Activated CD8-positive, alpha-beta memory T cell treated with anti-CD3 and anti-CD28 coated beads for 1 hour (primary cell): ENCODE measurements at places on chromosomes 5 and 9.

GRCh38 chr5:10229306-10230048 lies 20.2 kb downstream of the ATPSCKMT start:
- no peak for DNase-seq

DNA sequence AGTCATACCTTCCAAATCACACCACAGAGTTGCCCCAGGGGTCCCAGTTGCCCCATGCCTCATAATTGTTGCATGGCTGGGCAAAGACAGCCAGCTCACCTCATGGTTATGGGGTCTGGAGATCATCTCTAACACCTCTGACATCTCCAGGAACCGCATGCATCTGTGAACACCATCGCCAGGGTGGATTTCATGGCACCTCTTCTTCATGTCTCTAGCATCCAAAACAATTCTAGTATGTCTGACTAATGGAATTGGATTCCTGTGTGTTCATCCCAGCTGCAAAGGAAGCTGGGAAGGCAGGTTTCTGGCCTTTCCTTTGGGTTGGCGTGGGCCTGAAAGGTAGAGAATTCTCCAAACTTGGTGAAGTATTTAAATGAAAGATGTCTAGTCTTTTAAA lies 122.3 kb upstream of the ABCA1 start:
- DNase-seq: no peak

DNA sequence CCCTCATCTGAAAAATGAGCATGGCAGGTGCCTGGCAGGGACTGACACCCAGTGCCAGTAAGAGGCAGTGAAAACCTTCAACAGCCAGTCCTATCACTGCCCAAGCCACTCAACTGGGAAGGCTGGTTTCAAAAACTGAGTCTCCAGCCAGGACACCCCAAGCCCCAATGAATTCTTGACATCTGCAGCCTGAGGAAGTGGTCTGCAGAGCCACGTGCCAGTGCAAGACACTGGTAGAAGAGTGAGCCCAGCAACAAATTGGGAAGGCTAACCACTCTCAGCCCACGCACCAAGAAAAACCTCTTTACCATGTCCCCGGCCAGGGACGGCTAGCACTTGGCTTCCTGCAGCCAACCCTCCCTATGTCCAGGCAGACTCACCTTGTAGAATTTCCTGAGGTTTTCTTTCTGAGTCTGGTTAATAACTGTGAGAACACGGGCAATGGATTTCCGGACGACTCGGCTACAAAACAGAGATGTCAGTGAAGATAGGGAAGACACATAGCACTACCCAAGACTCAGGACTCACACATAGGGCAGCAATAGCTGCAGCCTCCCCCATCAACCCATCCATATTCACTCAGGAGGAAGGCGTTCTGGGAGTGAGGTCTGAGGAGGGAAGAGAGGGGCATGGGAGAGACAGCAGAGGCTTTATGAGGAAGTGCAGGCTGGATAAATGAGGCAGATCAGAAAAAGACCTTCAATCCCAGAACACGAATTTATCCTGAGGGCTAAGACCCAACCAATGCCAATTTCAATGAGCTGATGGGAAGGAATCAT lies 1.8 kb downstream of the RPL35 start:
- DNase-seq: no peak

DNA sequence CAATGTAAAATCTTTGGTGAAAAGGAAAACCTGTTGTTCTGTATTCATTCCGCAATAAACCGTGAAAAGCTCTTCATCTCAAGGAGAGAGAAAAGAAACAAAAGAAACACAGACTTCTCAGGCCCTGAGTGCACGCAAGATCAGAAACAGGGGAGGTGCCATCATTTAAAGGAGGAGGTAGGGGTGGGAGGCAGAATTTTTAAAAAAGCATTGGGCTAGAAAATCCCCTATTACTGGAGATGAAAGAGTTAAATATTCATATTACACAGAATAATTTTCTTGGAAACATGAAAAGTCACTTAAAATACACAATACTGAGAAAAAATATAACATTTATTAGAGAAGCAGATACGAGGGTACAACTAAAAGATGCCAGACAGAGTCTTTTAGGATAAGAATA lies 56.3 kb downstream of the USP20 start:
- no peak for DNase-seq

GRCh38 chr5:131156385-131156784 lies 8.7 kb downstream of the HINT1 start:
- DNase-seq: no peak

DNA sequence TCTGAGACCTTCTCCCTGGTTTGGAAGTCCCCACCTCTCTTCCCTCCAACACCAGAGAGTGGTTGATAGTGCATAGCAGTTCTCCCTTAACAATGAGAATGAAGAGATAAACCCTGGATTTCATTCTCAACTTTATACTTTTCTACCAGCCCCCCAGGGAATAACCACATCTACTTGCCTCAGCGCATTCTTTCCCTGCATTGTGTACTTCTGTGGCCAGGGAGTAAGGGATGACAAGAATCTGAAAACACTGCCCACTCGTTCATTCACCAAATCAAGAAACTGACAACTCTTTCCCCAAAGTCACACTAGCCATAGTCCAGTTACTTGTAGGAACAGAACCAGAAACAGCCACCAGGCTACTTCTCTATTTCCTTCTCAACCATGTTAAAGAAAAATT lies 46.0 kb upstream of the SPIN1 start:
- no peak for DNase-seq

DNA sequence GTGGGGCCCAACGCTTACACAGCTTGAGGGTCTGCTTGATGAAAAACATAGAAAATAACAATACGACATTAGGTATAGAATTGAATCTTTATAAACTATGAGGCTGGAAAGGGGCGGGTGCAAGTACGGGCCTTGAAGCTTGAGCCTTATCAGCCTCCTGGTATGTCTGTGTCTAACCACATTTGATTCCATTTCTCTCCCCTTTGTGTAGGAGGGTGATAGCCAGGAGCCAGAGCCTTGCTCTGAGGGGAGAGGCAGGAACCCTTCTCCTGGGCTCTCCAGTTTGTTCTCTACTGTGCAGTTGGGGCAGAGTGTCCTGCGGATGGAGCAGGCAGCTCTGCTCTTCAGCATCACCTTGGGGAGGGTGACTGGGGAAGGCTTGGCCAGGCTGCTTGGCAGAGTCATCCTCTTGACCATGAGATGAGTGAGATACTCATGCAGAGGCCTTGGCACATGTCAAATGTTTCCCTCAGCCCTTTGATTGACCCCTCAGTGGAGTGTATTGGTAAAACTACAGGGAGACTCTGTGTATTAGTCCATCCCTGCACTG lies 153.5 kb downstream of the SEMA6A start:
- no peak for DNase-seq

- no peak for DNase-seq
Measured at GRCh38 chr5:103444333-103445038, 118.1 kb downstream of the NUDT12 start.

DNA sequence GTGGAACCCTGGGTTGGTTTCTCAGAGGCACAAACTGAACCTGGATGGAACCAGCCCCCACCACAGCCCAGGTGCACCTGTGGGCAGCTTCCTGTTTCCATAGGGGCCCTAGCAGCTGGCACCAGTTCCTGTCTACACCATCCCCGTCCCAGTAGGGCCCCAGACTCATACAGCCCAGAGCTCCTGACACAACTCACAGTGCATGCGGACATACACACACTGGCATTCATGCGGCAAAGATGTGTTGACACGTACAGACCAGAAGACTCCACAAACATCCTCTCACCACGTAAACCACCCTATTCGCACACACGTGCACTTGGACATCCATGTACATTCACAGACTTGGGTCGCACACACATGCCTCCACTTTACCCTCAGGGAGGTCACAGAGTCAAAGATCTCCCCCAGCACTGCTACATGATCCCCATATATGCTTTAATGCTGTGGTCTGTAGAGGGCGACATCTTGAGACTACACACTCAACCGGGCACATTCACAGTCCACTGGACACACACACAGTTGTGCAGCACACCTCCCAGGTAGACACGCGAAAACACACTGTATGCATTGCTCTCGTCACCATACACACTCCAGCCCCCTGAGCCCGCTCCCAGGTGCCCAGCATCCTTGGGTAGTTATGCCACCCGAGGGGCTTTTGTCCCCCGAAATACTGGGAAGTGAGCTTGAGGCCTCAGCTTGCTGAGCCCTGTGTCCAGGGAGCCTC lies 22.4 kb downstream of the CXXC5 start:
- no peak for DNase-seq

DNA sequence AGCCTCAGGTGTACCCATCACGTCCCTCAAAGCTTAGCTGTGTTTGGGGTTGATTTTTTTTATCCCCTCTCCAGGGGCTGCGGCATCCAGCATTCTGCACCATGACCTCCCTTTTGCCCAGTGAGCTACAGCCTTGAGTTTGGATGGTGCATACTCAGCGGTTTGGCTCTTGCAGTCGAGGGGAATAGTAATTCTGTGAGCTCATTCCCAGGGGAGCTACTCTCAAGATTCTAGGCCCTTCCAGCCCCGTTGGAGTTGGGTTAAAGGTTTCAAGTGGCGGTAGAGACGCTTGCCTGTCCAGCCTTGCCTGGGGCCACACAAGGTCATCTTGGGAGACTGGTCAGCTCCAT lies 102.2 kb upstream of the SPRY4 start:
- DNase-seq: no peak

- DNase-seq: no peak
Measured at GRCh38 chr9:125886365-125886764, 139.2 kb downstream of the PBX3 start.

DNA sequence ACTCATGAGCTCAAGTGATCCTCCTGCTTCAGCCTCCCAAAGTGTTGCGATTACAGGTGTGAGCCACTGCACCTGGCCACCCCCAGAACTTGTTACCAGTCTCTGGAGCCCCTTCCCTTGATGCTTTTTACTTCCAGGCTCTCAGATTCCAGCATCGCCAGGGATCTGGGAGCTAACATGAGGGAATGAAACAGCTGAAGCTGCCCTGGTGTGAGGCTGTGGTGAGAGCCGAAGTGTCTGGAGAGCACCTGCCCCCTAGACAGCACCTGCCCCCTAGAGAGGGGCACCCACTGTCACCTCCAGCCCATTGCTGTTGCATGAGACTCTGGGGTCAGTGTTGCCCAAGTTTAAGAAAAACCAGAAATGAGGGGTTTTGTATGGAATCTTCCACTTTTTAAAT lies 124.3 kb upstream of the SAP30L start:
- DNase-seq: no peak
